Stimulated activated CD4-positive, alpha-beta T cell treated with anti-CD3 and anti-CD28 coated beads, Interleukin-2, amount 100 ng/mL, for 48 hours (primary cell): ENCODE measurements at places on chromosomes 16 and 17.

DNA sequence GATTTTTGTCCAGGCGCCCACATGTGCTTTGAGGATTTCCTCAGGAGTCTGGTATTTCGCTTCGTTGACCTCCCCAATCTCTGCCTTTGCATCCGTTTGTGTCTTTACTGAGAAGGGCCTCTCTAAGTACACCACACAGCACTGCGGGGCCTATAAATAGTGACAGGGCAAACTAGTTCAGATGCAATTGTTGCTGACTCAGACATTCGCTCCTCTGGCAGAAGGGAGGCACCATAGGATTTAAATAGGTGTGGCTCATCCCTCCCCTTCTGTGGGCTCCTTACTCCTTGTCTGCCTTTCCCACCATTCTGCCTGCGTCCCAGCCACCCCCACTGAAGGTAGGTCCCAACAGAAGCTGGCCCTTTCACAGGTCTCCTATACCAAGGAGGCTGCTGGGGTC, 192.3 kb downstream of the SHISA9 start:
- no peak for DNase-seq

DNA sequence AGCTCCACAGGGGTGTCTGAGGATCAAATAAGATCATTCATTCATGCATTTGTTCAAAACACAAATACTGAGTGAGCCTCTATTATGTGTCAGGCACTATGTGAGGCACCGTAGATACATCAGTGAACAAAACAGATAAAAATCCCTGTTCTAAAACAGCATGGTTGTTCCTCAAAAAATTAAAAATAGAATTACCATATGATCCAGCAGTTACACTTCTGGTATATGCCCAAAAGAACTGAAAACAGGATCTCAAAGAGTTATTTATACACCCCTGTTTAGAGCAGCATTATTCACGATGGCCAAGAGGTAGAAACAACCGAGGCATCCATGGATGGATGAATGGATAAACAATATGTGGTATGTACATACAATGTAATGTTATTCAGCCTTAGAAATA, 15.4 kb downstream of the PIPOX start:
- DNase-seq: no peak

GRCh38 chr17:49696233-49696761, 11.5 kb downstream of the SLC35B1 start:
- DNase-seq: peak; percentile 59

DNA sequence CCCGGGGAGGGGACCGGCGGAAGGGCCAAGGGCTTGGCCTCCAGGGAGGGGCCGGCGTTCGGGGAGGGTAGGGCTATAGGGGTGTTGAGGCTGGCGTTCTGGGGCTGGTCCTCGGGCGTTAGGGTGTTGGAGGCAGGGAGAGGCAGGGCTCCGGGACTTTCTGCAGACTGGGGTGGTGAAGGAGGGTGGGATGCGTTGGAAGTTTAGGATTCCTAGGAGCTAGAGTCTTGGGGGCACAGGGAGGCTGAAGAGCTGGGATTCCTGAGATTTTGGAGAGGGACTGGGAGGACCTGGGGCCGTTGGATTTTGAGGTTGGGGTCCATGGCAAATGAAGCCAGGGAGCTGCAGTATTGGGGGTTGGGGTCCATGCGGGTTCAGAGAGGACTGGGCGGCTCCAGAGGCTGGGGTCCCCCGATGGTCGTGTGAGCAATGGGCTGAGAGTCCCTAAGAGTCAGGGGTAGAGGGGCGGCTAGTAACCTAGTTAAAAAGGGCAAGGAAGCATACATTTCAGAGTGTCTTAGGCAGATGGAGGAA, 740 bp downstream of the NFATC2IP start:
- DNase-seq: no peak

DNA sequence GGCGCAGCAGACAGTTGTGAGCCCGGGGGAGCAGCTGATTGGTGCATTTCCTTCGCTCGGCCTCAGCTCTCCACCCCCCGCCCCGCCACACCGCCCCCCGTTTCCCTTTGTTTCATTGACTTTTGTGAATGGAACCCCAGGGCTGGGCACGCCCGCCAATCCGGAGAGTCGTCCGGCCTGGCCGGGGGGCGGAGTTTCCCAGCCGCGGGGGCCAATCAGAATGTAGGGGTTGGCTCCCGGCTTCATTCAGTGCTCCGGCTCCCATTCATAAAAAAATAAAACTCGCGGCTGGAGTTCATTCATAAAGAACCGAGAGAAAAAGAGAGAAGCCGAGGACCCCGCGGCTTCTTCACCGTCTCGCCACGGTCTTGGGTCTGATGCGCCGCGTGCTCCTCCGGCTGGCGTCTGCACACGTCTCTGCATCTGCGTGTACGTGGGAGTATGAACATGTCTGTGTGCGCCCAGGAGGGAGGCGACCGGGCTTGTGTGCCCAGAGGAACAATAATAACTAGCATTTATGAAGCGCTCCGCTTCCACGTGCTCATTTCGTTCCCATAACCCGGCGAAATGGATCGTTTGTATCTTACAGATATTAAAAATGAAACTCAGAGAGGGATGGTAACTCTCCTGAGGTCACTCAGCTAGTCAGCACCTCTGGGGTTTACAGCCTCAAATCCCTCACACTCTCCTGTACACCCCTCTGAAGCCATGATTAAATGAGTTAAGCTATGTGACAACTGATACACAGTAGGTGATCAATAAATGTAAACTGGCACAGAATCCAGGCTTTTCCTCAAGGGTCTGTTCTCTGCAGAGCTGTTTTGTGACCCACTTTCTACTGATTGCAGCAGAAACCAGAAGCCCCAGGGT, at the start of gene ETV4:
Gene ETV4 (minus strand): TSS at position 22 of the 870 bp plus-strand sequence. CDS start 723 bp downstream, outside the sequence.
- peak; percentile 91 for DNase-seq

DNA sequence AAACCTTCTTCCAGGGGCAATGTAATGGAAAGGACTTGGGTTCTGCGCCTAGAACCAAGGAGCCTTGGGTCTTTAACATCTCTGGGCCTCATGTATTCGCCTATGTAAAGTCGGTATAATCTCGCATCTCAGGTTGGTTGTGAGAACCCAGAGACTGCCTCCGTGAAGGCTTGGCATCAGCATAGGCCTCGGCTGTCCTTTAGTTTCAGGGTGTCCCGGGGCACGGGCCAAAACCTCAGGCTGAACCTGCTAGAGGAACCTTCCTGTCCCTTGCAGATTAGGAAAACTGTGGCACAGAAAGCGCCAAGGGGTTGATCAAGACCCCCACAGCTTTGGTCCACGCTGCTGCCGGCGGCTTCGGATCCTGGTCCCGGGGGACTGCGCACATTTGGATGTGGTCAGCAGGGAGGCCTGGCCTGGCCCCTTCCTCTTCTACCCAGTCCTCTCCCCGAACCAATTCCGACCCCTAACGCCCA, 772 bp upstream of the PHAF1 start:
- DNase-seq: no peak

GRCh38 chr16:3654249-3654991, at the start of gene DNASE1:
Gene DNASE1, plus strand, starts transcription at chr16:3654691. Its CDS starts 683 bp downstream, at chr16:3655374.
- DNase-seq: peak; percentile 58

GRCh38 chr16:70611224-70611598, 35.1 kb upstream of the IL34 start:
- no peak for DNase-seq

GRCh38 chr17:46148247-46148646, 45.0 kb downstream of the KANSL1 start:
- DNase-seq: no peak

GRCh38 chr17:12605222-12605621, 60.5 kb upstream of the MYOCD start:
- no peak for DNase-seq

DNA sequence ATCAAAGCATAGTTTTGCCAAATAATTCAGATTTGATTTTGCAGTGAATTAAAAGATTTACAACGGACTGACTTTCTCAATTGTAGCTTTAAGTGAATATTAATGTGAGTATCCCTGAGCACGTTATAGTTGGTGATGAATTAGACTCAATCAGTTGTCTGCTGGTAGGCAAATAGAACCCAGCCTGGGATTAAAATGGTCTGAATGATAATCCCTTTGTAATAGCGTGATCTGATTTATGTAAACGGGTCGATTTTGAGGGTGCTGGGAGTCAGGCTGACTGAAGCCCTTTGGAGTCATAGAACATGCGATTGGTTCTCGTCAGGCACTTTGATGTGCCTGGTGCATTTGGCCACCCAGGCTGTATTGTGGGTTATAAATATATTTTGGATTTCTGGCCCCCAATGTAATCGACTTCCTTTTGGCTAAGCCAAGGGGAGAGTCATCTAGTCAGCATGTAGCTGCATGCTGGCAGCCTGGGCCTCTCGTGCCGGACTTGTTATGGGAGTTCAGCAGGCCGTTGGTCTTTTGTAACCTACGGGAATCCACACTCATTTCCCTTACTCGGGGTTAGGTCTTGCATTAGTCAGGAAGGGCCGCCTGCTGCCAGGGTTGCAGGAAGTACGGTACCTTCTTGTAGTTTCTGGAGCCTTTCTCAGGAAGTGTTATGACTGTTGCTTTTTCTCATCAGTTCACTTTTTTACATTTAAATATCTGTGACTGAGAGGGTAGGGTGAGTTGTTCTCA, 5.4 kb downstream of the PGS1 start:
- DNase-seq: peak; percentile 61

DNA sequence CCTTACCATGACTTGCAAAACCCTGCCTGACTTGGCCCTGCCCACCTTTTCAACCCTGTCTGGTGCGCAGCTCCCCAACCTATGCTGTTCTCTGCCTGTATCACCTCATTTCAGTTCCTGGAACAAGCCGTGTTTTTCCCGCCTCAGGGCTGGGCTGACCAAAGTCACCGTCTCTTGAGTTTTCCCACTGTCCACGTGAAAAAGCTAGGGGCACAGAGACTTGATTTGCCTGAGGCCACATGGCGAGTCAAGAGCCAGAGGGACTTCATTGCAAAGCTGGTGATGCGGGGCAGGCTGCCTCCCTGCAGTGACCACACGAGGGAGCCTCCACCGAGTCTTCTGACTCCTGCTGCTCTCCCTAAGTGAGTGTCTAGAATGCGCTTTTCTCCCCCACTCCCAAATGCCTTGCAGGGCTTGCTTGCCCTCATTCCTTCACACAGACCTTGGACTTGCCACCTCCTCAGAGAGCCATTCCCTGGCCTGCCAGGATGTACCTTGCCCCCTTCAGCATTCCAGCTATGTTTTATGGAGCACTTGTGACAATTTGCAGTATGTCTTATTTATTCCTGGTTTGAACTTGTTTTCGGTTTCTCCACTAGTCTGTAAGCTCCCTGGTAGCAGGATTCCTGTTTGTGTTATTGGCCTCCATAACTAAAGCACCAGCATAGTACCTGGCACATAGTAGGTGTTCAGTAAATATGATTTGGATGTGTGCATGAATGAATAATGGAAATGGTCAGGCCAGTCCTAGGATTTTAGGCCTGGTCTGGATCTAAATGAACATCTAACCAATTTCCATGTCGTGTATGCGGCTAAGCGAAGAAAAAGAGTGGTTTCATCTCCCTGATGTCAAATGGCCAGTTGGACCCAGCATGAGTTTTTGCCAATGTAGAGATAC, 252.3 kb downstream of the SNX29 start:
- peak; percentile 14 for DNase-seq

DNA sequence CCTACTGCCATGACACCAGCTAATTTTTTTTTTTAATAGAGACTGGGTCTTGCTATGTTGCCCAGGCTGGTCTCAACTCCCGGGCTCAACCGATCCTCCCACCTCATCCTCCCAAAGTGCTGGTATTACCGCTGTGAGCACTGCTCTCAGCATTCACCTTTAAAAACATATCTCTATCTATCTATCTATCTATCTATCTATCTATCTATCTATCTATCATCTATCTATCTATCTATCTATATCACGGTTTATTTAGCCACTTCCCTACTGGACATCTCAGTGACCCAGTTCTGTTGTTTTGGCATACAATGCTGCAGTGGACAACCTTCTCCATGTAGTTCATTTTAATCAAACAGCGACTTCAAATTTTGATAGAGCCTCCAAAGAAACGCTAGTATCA, 1.3 kb upstream of the PHAF1 start:
- no peak for DNase-seq

GRCh38 chr17:68033636-68034451, 1.7 kb upstream of the KPNA2 start:
- no peak for DNase-seq

- DNase-seq: no peak
Observed at GRCh38 chr16:85445779-85446222, 167.3 kb upstream of the GSE1 start.

GRCh38 chr17:43411369-43411677, 12.5 kb downstream of the ARL4D start:
- no peak for DNase-seq

DNA sequence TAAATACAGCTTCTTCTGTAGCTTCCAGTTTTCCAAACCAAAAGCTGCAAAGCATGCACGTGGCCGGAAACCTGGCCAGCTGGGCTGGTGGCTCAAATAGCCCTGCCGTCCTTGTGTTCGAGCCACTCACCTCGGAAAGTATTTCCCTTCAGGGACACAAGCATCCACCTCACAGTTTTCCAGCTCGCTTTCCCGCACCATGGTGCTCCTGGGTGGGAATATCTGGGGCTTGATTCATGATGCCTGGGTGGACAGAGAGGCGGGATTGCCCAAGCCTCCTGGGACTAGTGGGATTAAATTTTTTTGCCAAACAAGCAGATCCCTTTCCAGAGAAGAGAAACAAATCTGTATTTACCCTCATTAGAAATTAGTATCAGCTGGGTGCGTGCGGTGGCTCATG, 7.1 kb upstream of the MVD start:
- DNase-seq: no peak

DNA sequence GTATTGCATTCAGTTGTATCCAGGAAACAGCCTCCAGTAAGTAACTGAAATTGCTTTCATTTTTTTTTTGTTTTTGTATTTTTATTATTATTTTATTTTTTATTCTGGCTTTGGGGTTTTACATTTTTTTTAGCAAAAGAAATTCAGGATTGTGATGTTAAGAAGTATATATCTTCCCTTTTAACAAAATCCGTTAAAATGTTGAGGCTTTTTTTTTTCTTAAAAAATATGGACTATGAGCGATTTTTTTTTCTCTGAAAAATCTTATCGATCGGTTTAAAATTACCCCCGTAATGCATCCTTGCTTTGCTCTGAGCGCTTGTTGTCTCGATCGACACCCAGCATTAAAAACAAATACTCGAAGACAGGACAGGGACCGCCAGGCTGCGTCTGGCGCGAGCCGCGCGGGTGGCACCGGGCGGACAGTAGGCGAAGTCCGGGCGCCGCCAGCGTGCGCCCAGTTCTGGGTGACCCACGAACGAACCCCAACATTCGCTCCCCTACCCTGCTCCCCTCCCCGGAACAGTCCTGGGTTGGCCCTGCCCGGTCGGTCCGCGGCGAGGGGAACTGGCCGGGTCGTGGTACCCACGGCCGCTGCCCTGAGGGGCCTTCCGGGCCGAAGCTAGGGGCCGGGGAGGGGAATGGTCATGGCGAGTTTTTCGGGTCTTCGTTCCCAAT, 482 bp downstream of the BAHCC1 start:
- no peak for DNase-seq

DNA sequence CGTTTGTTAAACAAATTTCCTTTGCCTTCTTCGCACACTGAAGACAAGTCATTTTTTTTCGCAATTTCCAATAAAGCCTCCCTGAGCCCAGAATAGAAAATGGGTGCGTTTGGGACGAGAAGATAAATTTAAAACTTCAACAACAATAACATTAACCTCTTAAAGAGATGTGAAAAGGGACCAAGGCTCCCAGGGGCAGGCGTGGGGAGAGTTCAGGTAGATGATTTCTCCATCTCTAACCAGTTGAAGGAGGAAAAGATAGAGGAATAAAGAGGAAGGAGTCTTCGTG, 1.3 kb upstream of the HOXB4 start:
- no peak for DNase-seq
